ENCODE measurements at places on chromosomes 2 and 18.

DNA sequence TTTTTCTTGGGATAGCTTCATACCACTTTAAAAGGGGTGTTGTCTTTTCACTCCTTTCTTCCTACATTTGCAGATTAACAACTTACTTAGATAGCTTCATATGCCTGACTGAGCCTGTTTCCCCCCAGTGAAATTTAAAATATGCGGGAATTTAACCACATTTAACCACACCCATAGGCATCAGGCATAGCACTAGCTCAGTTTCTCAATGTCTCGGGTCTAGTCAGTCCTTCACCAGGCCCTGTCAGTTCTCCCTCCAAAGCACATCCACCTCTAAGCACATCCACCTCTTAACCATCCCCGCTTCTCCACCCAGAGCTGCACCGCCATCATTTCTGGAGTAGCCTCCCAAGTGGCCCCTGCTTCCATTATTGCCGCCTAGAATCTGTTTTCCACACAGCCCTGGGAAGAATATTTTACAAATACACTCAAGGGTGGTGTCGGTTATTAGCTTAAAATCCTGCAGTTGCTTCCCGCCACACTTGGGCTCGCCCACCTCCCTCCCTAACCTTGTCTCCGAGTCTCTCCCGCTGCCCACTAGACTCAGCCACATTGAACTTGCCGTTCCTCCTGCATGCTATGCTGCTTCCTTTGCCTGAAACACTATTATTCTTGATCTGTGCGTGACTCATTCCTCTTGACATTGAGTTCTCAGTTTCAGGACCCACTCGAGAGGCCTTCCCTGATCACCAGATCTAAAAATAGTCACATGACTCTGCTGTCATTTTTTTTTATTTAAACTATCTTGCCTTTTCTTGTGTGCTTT lies 68.3 kb downstream of the SPTBN1 start:
- no peak for DNase-seq

DNA sequence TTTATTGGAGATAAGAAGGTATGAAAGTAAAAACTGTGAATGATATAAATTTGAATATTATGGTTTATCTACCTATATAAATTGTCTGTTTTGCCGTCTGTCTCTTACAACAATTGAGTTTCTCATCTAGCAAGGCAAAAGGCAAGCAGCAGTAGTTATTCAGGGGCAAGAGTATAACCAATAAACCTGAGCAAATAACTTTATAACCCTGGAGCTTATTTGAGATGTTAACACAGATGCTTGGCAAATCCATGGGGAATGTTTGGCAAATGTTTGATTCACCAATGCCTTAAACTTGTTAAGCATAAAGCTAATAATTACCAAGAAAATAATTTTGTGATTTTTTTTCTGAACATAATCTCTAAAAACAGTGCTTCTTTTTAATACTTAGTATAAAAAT lies 9.9 kb upstream of the EPHA4 start:
- no peak for DNase-seq

DNA sequence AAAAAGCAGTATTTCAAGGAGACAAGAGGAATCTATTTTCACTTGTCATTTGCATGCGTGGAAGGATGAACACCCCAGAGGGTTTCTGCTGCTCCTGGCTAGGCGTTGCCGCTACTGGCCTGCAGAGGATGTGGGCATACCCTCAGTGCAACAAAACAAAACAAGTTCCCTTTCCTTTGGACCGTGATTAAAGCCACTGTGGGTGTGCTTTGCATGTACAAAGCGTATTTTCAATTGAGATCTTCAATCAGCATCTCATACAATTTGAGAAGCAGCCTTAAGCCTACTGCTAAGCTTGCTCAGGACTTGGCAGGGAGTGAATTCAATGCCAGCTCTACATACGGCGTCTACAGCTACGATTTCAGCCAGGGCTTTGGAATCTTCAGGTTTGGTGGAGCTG lies 298.4 kb downstream of the LPIN1 start:
- DNase-seq = no peak

DNA sequence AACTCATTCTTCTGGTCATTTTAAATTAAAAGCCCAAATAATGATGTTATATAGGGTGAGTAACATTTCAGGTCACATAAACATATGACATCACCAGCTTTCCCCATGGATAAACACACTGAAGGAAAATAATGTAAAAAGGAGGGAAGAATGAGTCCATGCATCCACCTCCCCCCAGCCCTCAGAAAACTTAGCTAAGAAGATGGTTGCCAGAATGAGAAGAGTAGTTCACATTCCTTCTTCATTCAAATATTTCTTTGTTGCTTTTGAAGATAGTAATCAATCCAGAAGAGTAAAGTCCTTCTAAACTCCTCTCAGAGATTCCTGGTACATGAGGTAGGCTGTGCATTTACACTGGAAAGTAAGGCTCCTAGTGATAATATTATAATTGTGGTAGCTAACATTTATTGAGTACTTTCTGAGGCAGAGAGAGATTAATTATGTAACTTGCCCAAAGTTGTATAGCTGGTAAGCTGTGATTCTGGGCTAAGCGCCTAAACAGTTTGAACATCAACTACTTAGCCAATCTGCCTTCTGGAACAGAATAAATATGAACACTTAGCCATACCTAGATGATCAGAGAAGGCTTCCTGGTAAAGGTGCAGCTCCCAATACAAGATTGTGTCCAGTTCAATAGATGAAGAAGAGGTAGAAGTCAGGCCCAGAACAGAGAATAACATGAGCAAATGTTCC lies 256.7 kb upstream of the FN1 start:
- DNase-seq = no peak

- DNase-seq = no peak
These were observed 217.1 kb downstream of the KLHL29 start for GRCh38 chr2:23602116-23602515.

DNA sequence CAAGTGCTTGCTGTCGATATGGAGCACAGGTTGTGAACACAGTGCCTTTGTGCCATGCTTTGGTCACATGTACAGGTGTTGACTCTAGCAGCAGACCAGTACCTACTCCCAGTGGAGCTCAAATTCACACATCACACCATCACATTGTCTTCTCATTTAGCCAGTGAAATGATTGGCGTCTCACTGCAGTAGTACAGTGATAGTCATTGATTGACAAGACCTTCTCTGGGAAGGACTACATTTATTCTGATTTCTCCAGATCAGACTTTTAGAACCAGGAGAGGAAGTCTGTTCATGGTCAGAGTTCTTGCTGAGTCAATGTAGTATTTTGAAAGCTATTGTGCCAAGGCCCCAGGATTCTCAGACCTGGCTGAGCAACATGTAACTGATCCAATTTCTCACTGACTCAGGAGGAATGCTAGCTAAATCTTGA lies 75.2 kb downstream of the FMNL2 start:
- DNase-seq = no peak

- no peak for DNase-seq
These were observed 40.1 kb downstream of the MTCL1 start for GRCh38 chr18:8745355-8746014.

DNA sequence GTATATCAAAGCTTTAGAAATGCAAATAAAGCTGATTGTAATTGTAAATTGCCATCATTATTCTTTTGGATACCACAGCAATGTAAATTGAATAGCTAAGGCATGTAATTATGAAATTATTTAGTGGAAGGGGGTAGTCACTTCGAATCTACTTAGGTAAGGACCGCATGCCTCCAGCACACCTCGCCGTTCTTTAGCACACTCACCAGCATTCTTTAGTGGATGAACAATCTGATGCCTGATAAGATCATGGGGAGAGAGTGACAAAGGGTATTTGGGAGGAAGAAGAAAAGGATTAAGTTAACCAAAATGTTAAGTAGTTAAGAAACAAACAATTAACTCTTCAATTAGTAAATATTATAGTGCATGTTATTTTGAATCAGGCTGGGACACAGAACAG lies 46.4 kb upstream of the DSC1 start:
- no peak for DNase-seq

- no peak for DNase-seq
These were observed 173.6 kb downstream of the SMAD7 start for GRCh38 chr18:48777026-48777743.

DNA sequence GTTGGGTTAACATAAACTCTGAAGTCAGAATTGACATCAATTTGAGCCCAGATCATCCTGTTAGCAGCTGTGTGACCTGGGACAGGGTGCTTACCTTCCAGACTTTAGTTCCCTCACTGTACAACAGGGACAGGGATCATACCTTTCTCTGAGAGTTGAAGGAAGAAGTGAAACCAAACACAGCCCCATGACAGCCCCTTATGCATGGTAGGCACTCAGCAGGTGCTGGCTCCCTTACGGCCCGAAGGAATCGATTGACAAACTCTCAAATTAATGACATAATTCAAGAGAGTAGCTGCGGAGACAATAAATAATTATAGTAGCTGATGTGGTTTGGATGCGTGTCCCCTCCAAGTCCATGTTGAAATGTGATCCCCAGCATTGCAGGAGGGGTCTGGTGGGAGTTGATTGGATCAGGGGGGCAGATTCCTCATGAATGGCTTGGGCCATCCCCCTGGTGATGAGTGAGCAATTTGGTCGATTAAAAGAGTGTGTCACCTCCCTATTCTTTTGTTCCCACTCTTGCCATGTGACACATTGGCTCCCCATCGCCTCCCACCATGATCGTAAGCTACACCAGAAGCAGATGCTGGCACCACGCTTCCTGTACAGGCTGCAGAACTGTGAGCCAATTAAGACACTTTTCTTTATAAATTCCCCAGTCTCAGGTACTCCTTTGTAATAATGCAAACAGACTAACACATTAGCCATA lies 72.4 kb downstream of the ODC1 start:
- no peak for DNase-seq

GRCh38 chr2:219803294-219803693 lies 175.9 kb downstream of the SLC4A3 start:
- no peak for DNase-seq

All from esophagus squamous epithelium (tissue), 5 donors.